Naive thymus-derived CD8-positive, alpha-beta T cell (primary cell): ENCODE measurements at places on chromosomes 2 and 18. TPM values are rescaled to one million over a fixed set of nuclear protein-coding genes. Genes with fewer than 3 reads are reported as not detected.

Gene CRYBA2
- total RNA-seq = not detected

- H3K27me3 ChIP-seq = peaks cover 9% of the 10 kb centered on the region
- peaks cover 5% of the 10 kb centered on the region for H3K36me3 ChIP-seq
- DNase-seq = no peak
- no peak overlapping the region for H3K4me3 ChIP-seq
Measured at GRCh38 chr2:37856101-37856751, 68.9 kb upstream of the RMDN2 start.

Gene CAPN14
- 0.41 TPM for total RNA-seq

Gene CEP76
- total RNA-seq = 11.9 TPM

Gene DNAH7
- total RNA-seq = not detected

Gene IL1R1
- not detected for total RNA-seq

DNA sequence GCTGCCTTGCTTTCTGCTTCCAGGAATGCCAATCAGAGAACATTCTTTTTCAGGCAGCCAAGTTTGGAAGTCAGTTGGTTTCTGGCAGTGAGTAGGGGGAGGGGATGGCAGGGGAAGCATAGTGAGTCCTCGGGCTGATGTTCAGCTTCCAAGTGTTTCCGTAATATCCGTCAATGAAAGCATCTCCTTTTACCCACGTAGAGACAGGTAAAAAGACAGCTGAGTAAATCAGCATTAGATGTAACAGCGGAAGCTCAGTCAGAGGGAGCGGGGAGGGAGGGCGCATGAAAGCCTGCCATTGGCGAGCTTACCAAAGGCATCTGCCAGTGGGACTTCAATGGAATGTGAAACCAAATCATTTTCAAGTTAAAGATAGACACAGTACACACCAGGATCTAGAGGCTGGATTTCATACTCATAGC, 117.1 kb upstream of the DTNA start:
- no peaks in the 10 kb centered on the region for H3K4me1 ChIP-seq
- H3K4me3 ChIP-seq = no peak overlapping the region
- DNase-seq = no peak
- peaks cover 1% of the 10 kb centered on the region for H3K27me3 ChIP-seq

DNA sequence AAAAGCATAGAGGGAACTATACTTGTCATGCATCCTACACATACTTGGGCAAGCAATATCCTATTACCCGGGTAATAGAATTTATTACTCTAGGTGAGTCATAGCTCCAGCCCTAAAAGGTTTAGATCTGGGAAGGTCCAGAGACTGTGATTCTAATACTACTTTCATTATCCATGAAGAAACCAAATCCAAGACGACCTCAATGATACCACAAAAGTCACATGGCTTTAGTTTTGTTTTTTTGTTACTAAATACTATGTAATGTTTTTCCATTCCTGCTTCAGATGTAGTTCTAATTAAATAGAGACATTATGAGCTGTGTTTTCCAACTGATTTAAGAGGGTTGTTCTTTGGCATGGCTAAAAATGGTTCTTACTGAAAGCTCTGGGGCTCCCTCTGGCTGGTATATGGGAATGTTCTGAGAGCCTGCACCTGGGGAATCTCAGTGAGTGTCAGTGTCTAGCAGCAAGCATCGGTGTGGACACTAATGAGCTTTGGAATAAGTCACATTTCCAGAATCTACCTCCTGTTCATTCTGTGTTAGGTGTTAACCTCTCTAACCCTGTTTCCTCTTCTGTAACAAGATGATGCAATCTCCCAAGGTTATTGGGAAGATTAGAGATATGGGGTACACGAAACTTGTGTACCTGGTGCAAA, 20.5 kb upstream of the IL1RL2 start:
- no peak for DNase-seq
- no peaks in the 10 kb centered on the region for H3K27me3 ChIP-seq
- H3K27ac ChIP-seq = no peak overlapping the region
- H3K4me3 ChIP-seq = no peak overlapping the region
- H3K4me1 ChIP-seq = no peaks in the 10 kb centered on the region

Gene CNGA3
- total RNA-seq = not detected

Gene ANKRD23
- total RNA-seq = 16.2 TPM

DNA sequence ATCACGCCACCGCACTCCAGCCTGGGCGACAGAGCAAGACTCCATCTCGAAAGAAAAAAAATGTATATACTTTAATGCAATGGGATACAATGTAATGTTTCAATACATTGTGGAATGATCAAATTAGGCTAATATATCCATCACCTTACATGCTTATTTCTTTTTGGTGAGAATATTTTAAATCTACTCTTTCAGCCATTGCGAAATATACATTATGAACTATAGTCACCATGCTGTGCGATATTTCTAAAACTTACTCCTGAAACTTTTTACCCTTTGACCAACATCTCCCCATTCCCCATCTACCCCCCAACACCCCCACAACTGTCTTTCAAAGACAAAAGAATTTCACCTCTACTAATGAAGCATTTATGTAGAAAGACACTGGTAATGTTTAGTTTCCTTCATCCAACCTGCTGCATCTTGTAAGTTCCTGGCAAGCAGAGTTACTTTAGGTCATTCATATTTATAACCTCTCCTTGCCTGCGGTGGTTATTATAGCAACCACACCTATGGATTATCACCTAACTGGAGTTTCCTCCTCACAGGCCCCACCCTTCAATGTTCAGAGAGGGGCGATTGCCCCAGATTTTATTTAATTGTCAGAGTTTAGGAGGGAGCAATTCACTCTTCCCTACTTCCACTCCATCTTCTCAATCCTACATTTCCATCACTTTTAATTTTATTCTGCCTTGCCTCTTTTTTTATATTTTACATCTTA, 1.2 kb upstream of the ME2 start:
- H3K4me1 ChIP-seq = peaks cover 27% of the 10 kb centered on the region
- peak overlapping the region; percentile 98 for H3K27ac ChIP-seq
- DNase-seq = no peak
- no peaks in the 10 kb centered on the region for H3K36me3 ChIP-seq
- no peaks in the 10 kb centered on the region for H3K27me3 ChIP-seq
- H3K4me3 ChIP-seq = peak overlapping the region; percentile 97

- no peaks in the 10 kb centered on the region for H3K27me3 ChIP-seq
- peak overlapping the region; percentile 90 for H3K27ac ChIP-seq
- H3K4me1 ChIP-seq = peaks cover 68% of the 10 kb centered on the region
- H3K4me3 ChIP-seq = peak overlapping the region; percentile 4
- no peaks in the 10 kb centered on the region for H3K36me3 ChIP-seq
Measured at GRCh38 chr18:46158499-46158898, 54.3 kb downstream of the HAUS1 start.

- H3K4me3 ChIP-seq = no peak overlapping the region
- no peaks in the 10 kb centered on the region for H3K27me3 ChIP-seq
- DNase-seq = no peak
- no peaks in the 10 kb centered on the region for H3K36me3 ChIP-seq
Measured at GRCh38 chr2:190596993-190597392, 51.9 kb upstream of the NAB1 start.

GRCh38 chr2:5520463-5520972, 171.7 kb upstream of the SOX11 start:
- H3K4me3 ChIP-seq = no peak overlapping the region
- no peaks in the 10 kb centered on the region for H3K4me1 ChIP-seq
- no peak overlapping the region for H3K27ac ChIP-seq
- DNase-seq = no peak

GRCh38 chr2:61575447-61575859, 37.3 kb upstream of the XPO1 start:
- H3K36me3 ChIP-seq = no peaks in the 10 kb centered on the region
- no peak overlapping the region for H3K4me3 ChIP-seq
- peak overlapping the region; percentile 10 for H3K27ac ChIP-seq
- DNase-seq = no peak
- H3K4me1 ChIP-seq = peaks cover 10% of the 10 kb centered on the region

DNA sequence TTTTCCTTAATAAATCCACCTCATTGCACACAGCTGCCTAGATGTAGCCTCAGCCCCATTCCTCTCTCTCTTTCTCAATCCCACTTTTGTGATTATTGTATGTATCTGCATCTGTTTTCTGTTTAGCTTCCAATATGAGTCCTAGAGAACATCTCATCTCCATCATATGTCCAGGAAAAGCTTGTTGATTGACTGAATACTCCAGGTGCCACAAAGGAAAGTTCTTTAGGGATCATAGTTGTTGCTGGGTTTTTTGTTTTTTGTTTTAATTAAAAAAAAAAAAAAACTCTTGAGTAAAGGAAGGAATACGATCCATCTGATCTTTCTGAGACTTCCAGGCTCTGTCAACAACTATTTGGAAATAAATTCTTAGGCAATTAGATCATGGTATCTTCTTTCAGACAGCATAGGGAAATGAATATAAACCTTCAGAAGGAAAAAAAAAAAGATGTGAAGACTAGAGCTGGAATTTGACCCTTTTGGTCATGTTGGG, 42.5 kb downstream of the KIAA2012 start:
- H3K27me3 ChIP-seq = peaks cover 25% of the 10 kb centered on the region
- DNase-seq = no peak
- H3K4me1 ChIP-seq = no peaks in the 10 kb centered on the region

Gene AKAIN1
- not detected for total RNA-seq

- H3K27me3 ChIP-seq = peaks cover 24% of the 10 kb centered on the region
- peaks cover 10% of the 10 kb centered on the region for H3K4me1 ChIP-seq
- H3K4me3 ChIP-seq = no peak overlapping the region
- H3K36me3 ChIP-seq = peaks cover 5% of the 10 kb centered on the region
- no peak for DNase-seq
- no peak overlapping the region for H3K27ac ChIP-seq
Measured at GRCh38 chr2:127426501-127427354, 8.5 kb downstream of the PROC start.

DNA sequence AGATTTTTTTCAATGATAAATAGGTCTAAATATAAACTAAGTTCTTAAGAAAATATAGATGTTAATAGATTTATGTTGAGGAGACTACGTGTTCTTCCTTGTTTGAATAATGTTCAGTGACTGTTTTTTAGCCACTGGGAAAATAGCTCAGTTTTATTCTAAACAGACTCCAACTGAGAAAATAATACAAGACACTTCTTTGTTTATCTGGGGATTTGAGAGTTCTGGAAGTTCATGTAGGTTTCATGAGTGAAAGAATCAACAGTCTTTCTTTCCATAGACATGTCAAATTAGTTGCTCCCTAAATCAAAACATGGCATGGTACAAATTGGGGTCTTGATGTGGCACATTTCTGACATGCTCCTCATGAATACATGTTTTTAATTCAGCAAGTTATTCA, 177.7 kb downstream of the MREG start:
- DNase-seq = no peak
- no peaks in the 10 kb centered on the region for H3K36me3 ChIP-seq
- H3K4me3 ChIP-seq = no peak overlapping the region
- H3K4me1 ChIP-seq = no peaks in the 10 kb centered on the region
